ENCODE measurements at places on chromosomes 5 and 9.
A peak's percentile ranks its signal among the peaks of the same experiment; 100 is the strongest.

DNA sequence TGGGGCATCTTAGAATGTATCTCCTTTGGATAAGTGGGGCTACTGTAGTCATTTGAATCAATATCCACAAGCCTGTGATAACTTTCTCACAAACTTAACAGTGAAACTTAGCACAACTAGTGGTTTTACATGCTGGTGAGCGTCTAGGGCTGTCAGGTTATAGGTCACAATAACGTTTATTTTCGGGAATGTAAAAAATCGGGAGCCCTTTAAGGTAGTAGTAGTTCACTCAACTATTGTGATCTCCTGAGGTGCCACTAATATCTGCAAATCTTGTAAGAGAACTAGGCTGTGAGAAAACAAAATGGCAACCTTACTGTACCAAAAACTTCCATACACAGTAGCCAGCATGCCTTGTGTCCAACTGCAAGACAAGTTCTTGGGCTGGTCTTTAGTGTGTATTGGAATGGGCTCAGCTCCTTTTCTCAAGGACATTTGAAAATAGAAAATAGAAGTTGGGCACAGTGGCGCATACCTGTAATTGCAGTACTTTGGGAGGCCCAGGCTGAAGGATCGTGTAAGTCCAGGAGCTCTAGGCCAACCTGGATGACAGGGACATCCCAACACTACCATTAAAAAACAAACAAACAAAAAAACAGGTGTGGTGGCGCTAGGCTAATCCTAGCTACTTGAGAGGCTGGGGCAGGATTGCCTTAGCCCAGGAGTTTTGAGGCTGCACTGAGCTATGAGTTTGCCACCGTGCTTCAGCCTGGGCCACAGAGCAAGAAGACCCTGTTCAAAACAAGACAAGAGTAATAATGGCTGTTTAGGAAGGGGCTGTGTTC, 5.2 kb upstream of the PKN3 start:
- DNase-seq = no peak

DNA sequence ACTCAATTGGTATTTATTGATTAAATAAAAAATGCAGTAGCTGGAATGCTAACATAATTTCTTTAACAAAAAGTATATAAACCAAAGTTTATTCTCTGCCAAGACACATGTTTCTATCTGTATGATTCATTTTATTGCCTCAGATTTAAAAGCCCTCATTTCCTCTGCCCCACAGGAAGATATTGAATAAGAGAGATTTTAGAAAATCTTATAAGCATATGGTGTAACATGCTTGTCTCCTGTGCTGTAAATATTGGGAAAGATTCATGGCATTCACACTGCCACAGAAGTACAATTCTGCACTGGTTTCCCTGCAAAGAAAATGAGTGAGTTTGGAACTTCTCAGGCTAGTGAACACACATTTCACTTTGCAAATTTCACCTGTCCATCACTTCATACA, 134.9 kb upstream of the FBXL7 start:
- no peak for DNase-seq

- DNase-seq = peak; percentile 59
Measured at GRCh38 chr5:57494104-57495098, 11.8 kb upstream of the ACTBL2 start.

GRCh38 chr5:65100911-65101631, 332.3 kb downstream of the CWC27 start:
- DNase-seq = no peak

GRCh38 chr5:54766748-54767147, 218.6 kb downstream of the ESM1 start:
- DNase-seq = no peak

- no peak for DNase-seq
Measured at GRCh38 chr5:105782501-105782900, 1888.2 kb downstream of the EFNA5 start.

- no peak for DNase-seq
Measured at GRCh38 chr5:95975703-95976102, 14.1 kb upstream of the ELL2 start.

DNA sequence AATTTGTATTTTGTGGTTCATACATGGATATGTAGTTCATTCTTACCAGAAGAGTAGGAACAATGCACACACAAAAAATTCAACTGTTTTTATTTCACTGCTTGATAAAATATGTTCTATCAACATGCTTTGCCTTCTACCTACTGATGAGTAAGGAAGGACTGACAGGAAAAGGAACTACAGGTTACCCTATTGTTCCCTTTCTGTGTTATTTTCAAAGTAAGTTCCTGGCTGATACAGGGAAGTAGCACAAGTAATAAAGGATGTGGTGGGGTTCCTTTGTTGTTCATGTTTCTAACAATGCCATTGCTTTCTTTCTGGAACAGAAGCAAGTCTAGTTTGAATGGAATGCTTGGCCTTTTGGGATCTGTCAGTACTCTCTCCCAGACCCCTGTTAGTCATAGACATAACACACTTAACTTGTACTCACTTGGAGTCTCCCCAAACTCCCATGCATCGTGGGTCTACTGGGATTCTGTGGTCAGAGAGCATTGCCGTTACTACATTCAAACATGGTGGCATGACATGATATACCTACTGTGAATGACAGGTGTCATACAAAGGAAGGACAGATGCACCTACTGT, 20.2 kb upstream of the ALDOB start:
- DNase-seq = no peak

DNA sequence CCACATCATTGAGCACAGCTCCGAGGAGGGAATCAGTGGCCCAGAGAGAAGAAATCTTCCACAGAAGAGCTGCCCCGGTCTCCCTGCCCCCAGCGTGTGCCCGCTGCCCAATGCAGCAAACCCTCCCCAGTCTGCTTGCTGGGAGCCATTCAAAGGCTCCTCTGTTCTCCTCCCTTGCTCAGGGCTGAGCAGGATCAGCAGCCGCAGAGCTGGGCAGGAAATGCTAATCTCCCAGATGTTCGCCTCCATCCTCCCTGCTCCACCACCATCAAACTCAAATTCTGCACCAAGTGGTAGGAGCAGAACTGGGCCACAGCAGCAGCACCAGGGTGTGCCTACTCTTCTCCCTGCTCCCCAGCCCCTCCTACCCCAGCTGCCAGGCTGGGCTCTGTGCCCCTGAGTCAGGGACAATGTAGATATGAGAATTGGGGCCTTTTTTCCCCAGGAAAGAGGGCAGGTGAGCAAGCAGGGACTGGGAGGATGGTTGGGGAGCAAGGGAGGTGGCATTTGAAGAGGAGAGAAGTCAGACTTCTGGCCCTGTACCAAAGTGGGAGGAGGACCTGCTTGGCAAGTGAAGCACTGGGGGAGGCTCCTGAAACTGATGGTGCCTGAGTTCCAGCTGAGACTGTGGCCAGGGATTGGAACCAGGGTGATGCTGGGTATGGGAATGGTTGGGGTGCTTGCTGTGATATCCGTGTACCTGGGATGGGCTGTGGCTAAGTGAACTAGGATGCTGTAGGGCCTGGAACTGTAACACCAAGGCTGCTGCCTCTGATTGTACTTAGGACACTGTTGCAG, 1.9 kb upstream of the PCDH1 start:
- DNase-seq = peak; percentile 29

- no peak for DNase-seq
Measured at GRCh38 chr5:155665361-155665760, 651.8 kb downstream of the KIF4B start.

DNA sequence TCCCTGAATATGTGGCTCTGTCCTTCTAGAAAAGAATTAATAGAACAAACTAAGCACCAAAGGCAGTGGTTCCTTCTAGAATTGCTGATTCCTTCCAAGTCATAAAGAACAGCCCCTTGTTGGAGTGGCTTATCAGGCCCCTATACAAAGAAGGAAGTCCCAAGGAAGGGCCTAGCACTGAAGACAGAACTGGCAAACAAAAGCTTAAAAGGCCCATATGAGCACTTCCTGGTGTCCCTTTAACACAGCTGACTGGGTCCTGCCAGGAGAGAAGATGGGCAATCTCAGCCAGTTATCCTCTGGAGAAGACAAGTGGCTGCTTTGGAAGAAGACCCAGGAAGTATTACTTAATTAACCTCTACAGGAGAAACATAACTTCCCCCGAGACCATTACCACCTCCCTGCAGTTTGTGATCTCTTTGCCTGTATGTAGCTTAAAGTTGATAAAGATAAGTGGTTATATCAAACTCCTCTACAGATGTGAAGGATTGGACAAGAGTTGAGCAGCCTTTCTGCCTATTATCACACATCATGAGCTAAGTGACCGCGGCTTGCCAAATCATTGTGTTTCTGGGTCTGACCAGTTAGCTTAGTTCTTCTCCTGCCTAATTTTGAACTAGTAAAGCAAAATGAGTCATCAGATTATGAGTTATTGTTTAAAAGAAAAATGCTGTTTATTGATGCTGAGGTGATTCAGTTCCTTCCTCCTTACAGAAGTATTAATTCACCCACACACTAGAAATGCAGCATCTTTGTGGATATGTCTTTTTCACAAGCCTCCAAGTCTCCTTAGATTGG, 13.3 kb upstream of the STING1 start:
- no peak for DNase-seq

DNA sequence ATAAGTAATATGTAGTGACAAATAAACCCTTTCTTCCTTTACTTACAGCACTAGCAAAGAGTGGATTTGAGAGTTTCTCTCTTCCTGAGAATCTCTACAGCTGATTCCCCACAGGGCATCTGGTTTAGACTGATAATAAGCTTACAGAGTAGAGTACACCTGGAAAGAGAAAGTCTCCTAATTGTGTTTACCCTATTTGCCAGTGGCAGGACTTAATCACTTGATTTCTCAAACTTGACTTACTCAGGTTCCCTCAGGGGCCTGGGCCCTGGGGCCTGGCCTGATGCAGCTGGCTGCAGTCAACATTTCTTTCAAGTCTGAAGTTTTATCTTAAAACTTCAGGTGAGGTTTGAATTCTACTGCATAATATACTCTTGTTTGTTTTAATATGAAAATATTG, 38.0 kb upstream of the UBTD2 start:
- DNase-seq = no peak

DNA sequence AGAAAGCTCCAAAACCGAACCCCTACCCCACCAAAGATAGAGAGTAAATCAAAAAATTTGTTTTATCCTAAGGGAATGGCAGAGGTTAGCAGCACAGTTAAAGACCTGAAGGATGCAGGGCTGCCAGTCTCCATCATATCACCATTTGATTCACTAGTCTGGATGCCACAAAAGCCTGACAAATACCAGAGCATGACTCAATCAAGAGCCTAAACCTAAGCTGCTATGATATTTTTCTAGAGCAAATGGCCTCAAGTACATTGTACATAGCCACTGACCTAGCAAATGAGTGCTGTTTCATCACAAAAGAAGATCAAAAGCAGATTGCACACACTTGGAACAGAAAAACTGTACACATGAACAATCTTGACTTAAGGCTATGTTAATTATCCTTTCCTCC, 48.0 kb downstream of the DPYSL3 start:
- DNase-seq = no peak

DNA sequence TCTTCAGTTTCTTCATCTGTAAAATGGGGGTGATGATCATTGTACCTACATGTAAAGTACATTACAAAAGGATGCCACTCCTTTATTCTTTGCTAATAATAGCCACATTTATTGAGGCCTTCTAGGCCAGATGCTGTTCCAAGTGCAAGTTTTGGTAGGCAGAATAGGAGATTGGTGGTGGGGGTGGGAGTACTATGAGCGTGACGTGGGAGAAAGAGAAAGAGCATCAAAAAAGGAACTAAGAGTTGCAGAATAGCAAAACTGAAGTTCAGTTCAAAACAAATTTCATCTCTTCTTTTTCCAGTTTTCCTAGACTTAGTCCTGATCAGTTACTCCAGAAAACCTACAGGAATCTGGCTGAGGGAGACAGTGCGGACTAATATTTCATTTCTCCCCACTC, 174.1 kb downstream of the SNX18 start:
- DNase-seq = no peak

DNA sequence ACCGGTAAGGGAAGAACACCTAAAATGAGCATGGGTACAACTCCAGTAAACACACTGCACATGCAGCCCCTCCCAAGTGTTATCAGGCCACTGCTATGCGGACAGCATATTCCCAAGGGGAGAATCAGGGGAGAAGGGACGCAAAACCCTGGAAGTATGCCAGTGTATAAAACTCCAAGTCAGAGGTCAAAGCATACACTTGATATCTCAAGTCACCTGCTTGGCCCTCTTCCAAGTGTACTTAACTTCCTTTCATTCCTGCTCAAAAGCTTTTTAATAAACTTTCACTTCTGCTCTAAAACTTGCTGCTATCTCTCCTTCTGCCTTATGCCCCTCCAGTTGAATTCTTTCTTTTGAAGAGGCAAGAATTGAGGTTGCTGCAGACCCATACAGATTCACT, 408.1 kb downstream of the HTR1A start:
- DNase-seq = no peak

DNA sequence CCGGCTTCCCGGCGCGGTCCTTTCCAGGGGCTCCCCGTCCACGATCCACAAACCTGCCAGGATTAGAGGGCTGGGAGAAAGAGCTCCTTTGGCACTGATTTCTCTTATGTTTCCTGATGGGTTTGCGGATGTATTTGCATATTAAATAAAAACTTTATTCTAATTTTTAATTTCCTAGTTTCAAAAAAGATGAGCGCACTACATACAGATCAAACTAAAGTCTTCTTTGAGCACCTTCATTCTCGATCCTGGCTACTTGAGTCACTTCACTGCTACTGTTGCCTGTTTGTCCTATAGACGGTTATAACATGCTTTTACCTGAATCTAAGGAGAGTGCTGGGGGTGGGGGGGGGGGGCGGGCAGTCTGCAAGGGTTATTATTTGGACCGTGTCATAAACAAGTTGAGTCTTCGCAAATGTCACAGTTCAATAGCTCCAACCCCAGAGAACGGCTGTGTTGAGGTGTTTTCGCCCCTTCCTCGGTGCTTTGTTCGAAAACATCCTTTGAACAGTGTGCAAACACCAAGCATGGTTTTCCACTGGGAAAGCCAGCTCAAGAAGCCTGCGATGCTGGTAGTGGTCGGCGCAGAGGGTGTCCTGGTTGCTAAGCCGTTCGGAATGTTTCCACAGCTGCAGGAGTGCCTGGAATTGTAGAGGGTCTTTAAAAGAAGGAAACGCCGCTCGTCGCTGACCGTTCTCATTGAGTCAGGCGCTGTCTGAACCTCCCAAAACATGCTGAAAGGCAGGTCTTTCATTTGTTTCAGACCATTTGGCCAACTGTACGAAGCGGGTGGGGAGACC, 1.1 kb upstream of the STK10 start:
- DNase-seq = no peak

DNA sequence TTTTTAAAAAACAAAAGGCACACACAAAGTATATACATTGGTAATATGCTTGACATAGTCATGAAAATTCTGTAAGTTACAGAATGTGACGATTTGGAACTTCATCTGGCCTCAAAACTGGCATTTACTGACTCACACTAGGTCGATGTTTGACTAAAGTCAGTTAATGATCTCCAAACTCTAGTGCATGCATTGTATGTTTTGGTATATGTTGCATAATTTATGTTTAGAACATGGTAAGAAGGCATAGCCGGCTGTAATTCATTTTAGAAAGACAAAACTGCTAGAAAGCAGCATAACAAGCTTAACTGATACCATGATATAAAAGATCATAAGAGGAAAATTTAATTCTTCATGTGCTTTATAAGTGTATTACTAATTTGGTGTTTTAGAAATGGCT, 58.6 kb upstream of the RICTOR start:
- no peak for DNase-seq

- DNase-seq = no peak
Measured at GRCh38 chr5:91126888-91127287, 256.2 kb downstream of the ARRDC3 start.

GRCh38 chr5:179603308-179603707, 20.2 kb downstream of the HNRNPH1 start:
- DNase-seq = no peak

- DNase-seq = no peak
Measured at GRCh38 chr5:69522035-69522434, 29.4 kb downstream of the OCLN start.
